ENCODE measurements at places on chromosomes 6 and 20.

DNA sequence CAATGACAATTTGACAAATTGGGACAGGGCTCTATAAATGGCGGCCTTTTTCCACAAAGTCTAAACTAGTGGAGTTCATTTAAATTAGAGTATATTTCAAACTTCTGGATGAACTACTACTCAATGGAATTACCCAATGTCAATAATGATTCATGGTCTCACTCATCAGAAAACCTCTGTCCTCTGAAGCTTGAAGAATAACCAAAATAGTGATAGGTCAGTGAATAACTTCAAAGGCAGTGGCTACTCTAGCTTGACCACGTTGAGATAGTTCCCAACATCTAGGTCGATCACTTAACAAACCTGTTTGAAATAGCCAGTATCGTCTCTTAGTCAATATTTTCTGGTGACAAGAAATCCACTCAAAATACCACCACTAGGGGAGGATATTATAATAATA is 197.6 kb downstream of the HDGFL1 start:
- DNase-seq = no peak

GRCh38 chr6:15254070-15254975 is 8.5 kb downstream of the JARID2 start:
- no peak for DNase-seq

- no peak for DNase-seq
Measured at GRCh38 chr20:60950974-60951373, 301.1 kb upstream of the CDH4 start.

GRCh38 chr20:24045621-24046318 is 57.2 kb upstream of the GGTLC1 start:
- peak; percentile 50 for DNase-seq

DNA sequence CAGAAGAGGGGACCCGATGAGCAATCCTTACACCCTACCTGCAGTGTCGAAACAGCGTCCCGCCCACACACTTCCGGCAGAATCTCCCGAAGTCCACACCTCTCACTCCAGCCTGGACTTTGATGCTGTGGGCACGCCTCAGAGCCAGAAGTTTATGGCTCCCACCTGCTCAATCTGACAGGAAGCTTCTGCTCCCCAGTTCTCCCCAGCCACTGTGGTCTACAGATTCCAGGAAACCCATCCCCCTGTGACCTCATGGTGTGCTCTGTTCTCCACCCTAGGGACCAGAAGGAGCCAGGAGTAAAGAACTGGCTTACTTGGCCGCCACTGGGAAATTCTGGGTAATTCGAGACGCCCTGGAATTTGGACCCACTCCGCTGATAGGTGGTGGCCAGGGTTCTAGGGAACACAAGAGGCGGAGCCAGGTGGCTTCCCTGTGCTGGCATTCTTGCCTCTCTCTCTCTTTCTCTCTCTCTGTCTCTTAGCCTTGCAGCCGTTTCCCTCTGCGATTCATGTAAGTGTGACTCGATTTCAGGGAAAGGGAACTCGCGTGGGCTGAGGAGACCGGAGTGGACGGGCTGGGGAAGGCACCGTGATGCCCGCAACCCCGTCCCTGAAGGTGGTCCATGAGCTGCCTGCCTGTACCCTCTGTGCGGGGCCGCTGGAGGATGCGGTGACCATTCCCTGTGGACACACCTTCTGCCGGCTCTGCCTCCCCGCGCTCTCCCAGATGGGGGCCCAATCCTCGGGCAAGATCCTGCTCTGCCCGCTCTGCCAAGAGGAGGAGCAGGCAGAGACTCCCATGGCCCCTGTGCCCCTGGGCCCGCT is at the start of gene TRIM15:
Gene TRIM15, plus strand, starts transcription at position 457 of the 828 bp plus-strand sequence. Its CDS starts 139 bp downstream, at position 596.
- DNase-seq = peak; percentile 21

Measured in CD4-positive, alpha-beta T cell treated with Interleukin-2 at 100 ng/mL for 4 hours (primary cell).